ENCODE measurements at places on chromosomes 2 and 18.

GRCh38 chr2:107222466-107222865, 336.5 kb upstream of the ST6GAL2 start:
- DNase-seq: no peak

GRCh38 chr2:193837111-193837738, 1642.5 kb upstream of the TMEFF2 start:
- DNase-seq: no peak

DNA sequence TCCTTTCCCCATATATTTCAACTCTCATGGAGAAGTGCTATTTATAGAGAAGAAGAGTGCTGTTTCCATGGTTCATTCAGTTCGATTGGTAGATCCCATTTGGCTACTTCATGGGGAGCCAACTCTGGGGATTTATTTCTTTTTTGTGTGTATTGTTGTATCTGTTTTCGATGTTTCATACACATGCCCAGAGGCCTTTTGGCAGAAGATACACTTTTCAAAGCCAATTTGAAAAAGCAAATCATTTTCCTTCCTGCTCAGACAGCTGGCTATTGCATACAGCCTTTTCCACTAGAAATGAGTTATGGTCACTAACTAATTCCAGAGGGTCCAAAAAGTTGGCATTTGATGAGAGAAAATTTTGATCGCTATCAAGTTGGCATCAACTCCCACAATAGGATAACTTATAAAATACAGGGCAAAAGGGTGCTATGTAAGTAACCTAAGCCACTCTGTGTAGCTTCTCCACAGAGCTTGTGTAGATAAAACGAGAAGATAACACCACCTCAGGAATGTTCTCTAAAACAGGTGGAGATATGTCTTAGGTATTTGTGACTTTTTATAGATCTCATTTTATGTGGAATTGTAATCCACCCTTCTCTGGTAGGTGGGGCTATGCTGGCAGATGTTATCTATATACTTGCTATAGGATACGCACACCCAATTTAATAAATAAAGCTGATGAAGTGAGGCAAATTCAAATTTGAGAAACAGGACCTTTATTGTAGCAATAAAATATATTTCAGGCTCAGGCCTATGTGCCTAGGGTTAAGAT, 798.5 kb downstream of the SATB2 start:
- no peak for DNase-seq

GRCh38 chr2:232230560-232230959, 148.0 kb upstream of the ALPP start:
- DNase-seq: no peak

DNA sequence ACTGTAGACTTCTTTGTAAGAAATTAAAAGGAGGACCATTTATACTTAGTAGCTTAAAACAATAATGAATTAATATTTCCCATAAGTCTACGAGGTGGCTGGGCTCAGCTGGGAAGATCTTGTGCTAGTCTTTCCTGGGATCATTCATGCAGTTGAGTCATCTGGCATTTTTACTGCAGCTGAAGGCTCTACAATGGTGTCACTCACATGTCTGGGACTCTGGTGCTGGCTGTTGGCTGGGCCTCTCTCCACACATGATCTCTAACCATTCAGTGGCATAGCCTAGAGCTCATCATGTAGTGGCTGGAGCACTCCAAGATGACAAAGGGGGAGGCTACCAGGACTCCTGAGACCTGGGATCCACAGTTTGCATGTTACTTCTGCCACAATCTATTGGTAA, 35.5 kb downstream of the CLASP1 start:
- no peak for DNase-seq

DNA sequence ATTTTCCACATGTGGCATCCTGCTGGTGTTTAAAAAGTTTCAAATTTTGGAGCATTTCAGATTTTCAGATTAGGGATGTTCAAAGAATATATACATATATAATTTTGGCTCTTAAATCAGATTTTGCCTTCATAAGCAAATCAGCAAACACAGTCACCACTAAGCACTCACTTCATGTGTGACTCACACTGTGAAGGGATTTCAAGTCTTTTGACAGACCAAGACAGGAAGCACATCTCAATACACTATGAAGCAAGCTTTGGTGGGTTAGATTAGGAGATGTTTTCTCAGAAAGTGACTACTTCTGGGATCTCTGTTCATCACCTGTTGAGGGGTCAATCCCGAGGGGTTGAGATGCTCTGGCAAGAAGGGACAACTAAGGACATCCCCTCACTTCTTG, 227.8 kb upstream of the RBBP8 start:
- DNase-seq: no peak

- no peak for DNase-seq
Observed at GRCh38 chr2:148540022-148540421, 104.5 kb upstream of the EPC2 start.

- no peak for DNase-seq
Observed at GRCh38 chr2:172449911-172450550, 22.6 kb downstream of the ITGA6 start.

DNA sequence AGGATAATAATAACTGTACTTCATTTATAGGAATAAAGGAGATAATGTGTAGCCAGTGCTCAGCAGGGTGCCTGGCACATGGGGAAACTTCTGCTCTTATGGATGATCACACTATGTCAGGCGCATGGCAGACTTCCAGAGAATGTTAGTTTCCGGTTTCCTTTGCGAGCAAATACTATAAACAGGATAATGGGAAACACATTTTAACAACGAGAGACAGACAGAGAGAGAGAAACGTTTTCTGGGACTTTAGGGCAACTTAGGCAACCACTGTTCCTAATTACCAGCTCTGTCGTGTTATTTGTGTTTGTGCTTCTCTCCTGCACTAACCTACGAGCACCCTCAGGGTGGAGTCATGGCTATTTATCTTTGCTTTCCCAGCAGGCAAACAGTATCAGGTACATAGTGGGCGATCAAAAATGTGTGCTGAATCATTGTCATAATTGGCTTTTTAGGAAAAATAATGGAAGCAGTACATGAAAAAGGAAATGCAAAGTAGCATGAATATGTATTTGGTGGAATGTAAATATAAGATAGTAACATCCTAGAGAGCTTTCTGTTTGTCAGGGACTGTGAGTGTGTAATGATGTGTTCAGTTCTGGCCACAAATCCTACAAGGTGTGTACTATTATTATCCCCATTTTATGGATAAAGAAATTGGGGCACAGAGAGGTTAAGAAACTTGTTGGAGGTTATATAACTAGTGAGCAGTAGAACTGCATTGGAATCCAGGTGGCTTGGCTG, 36.8 kb upstream of the IGFBP2 start:
- DNase-seq: no peak

DNA sequence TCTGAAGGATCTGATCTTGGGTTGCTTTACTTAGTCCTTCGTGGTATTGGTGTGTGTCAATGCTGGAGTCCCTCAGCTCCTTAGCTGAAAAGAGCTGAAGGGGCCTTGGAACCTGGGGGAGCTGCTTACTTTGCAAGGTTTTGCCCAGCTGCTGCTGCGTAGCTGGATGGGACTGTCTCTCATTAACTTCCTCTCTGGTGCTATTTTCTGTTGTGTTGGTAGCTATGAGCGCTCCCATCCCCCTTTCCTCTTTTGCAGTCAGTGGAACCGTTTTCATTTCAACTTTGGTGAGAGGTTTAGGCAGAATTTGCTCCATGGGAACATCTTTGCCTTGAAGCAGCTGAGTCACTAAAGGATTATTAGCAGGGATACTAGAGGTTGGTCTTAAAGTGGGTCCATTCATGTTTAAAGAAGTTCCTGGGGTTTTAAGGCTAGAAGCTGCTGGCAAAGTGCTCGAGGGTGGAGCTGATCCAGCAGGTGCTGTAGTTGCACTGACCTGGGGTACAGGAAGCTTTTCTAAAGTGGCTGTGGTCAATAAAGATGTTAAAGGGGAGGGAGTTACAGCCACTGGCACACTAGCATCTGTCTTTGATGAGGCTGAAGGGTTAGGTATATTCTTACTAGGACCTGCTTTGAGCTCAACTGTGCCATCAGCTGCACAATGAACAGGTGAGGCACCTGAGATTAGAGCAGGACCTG, 69.9 kb upstream of the DTNB start:
- DNase-seq: no peak

DNA sequence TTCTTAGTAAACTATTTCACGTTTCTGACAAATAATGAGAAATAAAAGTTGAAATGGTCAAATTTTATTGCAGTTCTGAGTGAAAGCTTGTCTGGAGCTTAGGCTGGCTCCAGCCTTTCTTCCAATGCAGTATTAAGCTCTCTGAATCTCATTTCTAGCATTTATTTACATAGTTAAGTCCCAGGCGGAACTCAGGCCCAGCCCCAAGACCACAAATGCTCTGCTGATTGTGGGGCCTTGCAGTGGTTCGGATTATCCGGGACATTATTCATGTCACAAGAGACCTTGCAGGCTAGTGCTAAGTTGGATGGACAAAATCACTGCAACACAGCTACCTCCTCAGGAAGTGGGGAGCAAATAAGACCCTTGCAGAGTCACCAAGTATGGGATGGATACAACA, 2009.3 kb upstream of the CELF4 start:
- DNase-seq: no peak
